ENCODE measurements at places on chromosomes 4 and X.

DNA sequence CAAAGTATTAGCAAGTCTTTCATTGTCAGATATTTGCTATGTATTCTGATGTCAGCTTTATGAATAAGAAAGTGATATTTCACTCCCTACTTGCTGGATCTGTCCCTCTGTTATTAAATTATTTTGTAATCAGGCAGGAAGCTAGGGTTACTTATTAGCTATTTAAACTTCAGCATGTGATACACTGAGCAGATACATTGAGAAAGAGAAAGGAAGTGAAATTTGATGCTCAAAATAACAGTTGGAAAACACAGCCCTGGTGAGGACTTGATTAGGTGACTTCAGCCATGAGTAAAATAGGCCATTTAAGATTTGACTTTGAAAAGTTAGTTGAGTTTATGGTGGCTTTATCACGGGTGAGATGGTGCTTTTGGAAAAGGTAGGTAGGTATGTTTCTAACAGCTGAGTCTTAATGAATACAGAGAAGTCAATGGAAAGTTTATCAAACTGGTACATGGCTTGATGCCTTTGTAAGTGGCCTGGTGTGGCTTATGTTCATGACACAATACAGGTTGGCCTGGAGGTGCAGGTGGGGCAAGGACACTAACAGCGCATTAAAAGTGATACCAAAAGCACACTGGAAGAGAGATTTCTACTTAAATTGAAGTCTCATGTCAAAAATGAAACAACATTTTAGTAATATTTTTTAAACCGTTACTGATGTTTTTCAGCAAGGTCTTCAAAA lies 321.2 kb upstream of the SPOCK3 start:
- no peak for DNase-seq

DNA sequence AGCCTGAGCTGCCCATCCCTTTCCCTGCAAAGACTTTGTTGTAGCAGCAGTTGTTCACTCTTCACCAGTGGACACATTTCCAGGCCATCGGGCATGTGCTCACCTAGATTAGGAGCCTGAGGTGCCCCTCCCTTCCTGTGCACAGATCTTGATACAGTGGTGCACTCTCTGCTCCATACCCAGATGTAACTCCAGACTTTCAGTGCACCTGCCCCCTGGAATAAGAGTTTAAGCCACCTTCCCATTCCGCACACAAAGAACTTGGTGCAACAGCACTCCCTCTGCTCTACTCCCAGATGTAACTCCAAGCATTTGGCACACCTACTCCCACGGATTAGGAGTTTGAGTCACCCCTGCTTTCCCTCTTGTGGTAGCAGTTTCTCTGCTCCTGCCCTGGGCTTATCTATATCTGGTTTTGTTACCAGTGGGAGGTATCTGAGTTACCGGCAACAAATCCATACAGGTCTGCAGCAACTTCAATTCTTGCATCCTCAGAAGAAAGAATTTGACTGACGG lies 36.0 kb upstream of the PLK4 start:
- no peak for DNase-seq

GRCh38 chrX:136750364-136750763 lies 30.4 kb downstream of the ARHGEF6 start:
- DNase-seq, result no peak

DNA sequence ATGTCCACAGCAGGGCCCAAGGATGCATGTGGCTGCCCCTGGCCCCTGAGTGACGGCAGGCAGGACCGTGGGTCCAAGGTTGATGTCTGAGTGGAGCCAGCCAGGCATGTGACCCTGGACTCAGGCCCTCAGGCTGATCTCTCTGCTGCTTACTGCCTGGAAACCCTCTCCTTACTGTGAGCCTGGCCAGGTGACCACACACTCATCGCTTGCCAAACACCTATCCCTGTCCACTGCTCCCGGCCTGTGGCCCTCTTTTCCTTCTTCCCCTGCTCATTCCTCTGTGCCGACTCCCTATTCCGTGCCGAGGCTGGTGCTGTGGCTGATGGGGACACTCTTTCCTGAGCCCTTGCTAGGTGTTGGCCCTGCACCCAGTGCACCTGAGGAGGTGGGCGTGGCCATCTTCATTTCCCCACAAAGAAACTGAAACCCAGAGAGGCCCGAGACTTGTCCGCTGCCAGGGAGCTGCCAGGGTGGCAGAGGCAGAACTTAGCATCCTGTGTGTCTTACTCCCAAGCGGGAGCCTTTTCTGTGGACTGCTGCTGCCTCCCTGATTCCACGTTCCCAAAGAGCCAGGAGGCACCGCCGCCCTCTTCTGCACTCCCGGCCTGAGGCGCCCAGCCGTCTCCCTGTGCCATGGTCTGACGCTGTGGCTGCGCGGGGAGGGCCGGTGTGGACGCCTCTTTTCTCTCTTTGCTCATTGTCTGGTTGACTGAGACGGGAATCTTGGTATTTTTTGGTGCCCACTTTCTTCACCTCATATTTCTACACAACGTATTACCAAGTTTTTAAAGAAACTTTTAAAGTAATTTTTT lies 11.2 kb upstream of the RNF4 start:
- no peak for DNase-seq

- DNase-seq, result no peak
These were observed 95.5 kb upstream of the ATP6AP2 start for GRCh38 chrX:40485102-40485826.
